ENCODE measurements at places on chromosomes 2 and 18.

GRCh38 chr2:233800208-233800607, 22.1 kb downstream of the MROH2A start:
- no peak for DNase-seq

GRCh38 chr18:58412844-58413666, 215.8 kb downstream of the ALPK2 start:
- no peak for DNase-seq

DNA sequence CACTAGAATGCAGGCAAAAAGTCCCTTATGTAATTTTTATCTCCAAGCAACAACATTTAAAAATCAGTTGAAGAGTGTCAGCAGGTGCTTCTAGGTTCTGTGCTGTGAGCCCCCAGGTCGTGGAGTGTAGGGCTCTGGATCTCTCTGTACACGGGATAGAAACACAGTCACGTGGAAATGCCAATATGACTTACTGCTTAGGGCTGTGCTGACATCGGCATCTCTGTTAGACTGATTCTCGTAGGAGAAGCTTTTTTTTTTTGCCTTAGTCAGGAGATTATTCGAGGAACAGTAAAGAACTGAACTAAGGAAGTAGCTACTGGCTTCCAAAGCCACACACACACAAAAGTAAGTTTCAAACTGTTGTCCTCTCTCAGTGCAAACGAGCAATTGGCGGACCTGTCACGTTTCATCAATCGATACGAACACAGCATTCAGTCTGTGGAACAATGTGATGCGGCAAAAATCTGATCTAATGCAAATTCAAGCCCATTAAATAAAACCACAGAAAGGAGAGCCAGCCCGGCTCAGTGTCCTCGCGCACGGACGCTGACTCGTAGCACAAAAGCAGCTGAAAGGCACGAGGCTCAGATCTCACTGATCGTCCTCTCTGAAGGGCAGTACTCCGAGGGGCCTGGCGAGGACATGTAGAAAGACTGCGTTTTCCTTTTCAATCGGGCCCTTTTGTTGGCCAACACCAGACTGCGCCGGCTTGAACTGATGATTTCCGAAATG, 41.5 kb downstream of the PRELID3A start:
- DNase-seq = no peak

- no peak for DNase-seq
Measured at GRCh38 chr2:216424274-216424673, 12.0 kb downstream of the SMARCAL1 start.

GRCh38 chr2:76851000-76851399, 671.2 kb downstream of the LRRTM4 start:
- no peak for DNase-seq

GRCh38 chr18:44537526-44537925, 143.2 kb upstream of the SETBP1 start:
- no peak for DNase-seq

All from cerebellar nuclear complex (tissue), 1 donor.